ENCODE measurements at places on chromosomes 12 and 14.

GRCh38 chr12:18246066-18246465, 15.3 kb upstream of the PIK3C2G start:
- no peak for DNase-seq

- no peak for DNase-seq
These were observed 196.2 kb downstream of the CACNA1C start for GRCh38 chr12:2248901-2249381.

DNA sequence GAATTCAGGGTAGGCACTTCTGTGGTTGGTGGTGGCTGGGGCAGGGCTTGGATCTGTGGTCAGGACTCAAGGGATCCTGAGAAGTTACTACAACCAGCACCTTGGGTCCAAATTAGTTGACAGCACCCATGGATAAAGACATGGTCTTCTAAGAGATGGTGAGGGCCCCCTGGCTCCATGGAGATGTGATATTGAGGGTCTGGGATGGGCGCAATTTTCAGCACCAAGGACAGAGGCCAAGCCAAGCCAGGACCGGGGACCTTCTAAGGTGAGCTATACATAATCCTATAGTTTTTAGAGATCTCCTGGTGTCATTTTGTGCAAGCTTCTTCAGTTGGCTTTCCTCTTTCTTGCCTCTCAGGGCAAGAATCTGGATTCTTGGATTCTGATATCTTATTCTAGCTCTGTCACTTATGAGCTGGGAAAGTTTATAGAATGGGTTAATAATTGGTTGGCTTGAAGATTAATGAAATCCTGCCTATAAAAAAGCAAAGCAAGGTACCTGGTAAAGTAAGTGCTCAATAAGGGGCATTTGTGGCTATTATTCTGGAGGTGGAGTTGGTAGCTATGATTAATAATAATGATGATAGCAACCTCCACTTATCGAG, 130.1 kb upstream of the LHX5 start:
- DNase-seq = no peak

DNA sequence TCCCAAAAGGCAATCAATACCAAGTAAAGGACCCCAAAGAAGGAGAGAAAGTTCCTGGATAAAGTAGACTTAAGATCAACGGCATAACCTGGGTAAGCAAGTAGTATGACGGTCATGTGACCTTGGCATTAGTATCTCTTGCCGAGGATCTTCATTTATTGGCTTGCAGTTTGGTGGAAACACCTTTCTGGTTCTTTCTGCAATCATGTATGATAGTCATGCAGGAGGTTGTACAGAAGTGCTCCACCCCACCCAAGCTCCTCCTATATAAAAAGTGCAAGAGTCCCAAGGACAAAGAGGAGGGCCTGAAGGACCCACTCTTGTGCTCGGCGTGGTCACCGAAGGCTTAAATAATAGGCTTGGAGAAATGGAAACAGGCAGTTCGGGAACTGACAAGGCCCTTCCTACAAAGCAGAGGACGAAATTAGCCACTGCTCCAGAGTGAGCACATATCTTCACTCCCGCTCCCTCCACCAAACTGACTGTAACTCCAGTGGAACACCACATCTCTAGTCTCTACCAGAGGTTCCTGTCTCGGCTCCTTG, 750 bp downstream of the CS start:
- peak; percentile 20 for DNase-seq

DNA sequence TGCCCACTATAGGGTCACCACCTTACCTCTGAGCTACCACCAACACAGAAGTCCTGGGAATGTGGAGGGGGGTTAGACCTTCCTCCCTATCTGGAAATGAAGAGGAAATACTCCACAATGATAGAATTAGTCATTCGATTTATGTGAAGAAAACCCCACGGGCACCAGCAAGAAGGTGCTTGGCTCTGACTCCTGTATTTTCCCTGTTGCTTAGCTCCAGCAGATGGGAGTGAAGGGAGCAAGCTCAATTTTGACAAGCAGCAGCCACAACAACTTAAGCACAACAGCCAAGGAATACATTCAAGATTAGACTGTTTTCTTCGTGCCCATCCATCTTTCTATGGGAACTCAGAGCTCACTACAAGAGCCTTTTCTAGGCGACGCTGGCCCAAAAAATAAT, 191.7 kb downstream of the SPTSSA start:
- no peak for DNase-seq

DNA sequence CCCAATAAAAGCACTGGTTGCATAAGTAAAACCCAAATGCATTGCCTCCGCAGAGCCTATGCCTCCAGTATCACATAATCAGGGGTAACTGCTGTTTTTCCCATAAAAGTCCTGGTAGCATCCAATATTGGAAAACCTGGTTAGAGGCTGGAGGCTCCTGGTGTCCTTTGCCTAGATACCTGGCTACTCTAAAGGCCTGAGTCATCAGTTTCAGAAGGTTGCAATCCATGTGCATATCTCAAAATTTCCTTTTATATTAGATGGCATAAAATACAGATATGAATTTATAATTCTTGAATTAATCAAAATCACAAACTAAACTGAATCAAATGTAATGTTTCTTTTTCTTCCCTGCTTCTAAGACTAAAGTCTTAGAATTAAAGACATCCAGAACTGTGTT, 164.2 kb upstream of the DCN start:
- no peak for DNase-seq

All from stimulated activated CD4-positive, alpha-beta T cell treated with anti-CD3 and anti-CD28 coated beads, Interleukin-1b, Interleukin-23, amount 100 ng/mL, for 48 hours (primary cell).